ENCODE measurements at places on chromosomes 13 and 19. TPM values are rescaled to one million over a fixed set of nuclear protein-coding genes. Genes with fewer than 3 reads are reported as not detected.

DNA sequence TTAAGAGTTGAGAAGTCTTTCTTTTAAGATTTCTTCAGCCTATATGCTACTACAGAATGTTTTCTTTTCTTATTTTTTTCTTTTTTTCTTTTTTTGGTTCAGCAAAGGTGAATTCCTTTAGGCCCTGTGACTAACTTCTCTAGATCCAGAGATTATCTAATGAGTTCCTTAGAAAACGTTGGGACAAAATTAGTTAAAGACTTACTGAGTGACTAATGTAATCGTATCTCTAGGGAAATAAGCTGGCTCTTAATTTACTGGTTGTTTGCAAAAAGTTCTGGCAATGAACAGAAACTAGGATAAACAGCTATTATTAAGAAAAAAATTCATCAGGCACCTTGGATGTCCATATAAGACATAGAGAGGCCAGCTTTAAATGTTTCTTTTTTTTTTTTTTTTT lies 30.7 kb upstream of the CSNK1A1L start:
- DNase-seq = no peak

DNA sequence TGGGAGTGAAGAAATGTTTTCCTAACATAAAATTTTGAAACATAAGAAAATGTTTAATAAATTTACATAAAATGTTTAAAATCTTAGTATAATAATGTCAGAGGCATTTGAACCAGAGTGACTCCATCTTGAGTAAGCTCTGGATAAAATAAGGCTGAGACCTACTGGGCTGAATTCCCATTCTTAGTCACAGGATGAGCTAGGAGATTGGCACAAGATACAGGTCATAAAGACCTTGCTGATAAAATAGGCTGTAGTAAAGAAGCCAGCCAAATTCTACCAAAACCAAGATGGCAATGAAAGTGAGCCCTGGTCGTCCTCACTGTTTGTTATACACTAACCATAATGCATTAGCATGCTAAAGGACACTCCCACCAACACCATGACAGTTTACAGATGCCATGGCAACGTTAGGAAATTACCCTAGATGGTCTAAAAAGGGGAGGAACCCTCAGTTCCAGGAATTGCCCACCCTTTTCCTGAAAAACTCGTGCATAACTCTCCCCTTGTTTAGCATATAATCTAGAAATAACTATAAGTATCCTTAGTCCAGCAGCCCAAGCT lies 1184.0 kb downstream of the UQCRFS1 start:
- no peak for DNase-seq

NLRP13 gene
- total RNA-seq = not detected

CYP2F1 gene
- not detected for total RNA-seq

DNA sequence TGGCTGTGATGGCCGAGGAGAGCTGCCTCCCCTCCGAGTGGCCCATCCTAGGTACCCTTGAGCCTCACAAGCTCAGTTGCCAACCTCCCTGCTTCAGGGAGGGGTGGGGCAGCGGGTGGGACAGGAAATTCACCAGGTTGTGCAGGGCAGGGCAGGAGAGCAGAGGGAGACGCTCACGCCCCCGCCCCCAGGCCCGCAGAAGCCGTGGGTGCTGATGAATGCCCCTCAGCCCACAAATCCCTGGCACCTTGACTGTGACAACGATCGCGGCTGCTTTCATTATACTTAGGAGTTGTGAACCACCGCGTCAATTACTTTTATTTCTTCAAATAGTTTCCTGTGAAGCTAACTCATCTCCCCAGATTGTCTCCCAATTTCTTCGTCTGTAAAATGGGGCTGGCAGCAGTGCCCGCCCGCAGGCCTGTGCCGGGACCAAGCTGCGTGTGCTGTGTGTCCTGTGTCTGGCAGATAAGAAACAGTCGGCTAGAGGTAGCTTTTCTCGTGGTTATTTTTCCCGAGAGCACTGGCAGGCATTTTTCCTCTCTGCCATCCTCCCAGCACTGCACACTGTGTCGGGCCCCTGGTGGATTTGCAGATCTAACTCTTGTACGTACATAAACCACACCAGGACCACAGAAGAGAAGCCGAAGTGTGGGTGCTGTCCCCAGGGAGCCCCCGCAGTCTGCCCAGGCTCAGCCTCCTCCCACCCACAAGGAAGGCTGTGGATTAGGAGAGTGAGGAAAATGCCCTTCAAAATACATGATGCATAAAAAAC lies 7.9 kb upstream of the RASA3 start:
- DNase-seq = peak; percentile 48

DNA sequence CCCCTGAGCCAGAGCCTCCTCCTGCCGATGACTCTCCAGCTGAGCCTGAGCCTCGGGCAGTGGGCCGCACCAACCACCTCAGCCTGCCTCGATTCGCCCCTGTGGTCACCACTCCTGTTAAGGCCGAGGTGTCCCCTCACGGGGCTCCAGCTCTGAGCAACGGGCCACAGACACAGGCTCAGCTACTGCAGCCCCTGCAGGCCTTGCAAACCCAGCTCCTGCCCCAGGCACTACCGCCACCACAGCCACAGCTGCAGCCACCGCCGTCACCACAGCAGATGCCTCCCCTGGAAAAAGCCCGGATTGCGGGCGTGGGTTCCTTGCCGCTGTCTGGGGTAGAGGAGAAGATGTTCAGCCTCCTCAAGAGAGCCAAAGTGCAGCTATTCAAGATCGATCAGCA lies 3.6 kb downstream of the KMT2B start:
- DNase-seq = peak; percentile 15

METTL21C gene
- not detected for total RNA-seq

DNA sequence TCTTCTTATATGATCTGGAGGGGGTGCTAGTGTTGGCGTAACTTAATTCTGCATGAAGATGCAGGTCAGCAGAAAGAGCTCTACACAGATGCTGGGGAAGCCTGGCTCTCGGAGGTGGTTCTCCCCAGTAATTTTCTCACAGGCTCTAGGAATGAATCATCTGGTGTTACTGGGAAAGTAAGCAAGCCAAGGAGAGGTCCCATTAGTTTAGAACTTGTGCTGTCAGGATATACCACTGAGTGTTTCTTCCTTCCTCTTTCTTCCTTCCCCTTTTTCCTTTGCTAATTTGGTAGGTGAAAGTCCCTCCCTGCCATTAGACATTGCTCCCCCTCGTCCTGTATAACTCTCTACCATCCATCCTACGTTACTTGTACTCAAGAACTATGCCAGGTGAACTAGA lies 68.3 kb downstream of the ATP8A2 start:
- no peak for DNase-seq

- DNase-seq = no peak
These were observed 309.5 kb downstream of the TEX29 start for GRCh38 chr13:111629926-111630325.

MYBPC2 gene
- not detected for total RNA-seq

PSG11 gene
- total RNA-seq = not detected

All from pancreas (tissue), 10 donors.